ENCODE measurements at places on chromosomes 13 and 19.

GRCh38 chr13:108220041-108220440 lies 1.8 kb downstream of the ABHD13 start:
- no peak for DNase-seq

- no peak for DNase-seq
Observed at GRCh38 chr13:112103961-112104880, 37.3 kb downstream of the SOX1 start.

GRCh38 chr13:93425411-93425810 lies 198.8 kb downstream of the GPC6 start:
- no peak for DNase-seq

GRCh38 chr19:1366899-1367870 lies 16.5 kb upstream of the NDUFS7 start:
- DNase-seq: no peak

DNA sequence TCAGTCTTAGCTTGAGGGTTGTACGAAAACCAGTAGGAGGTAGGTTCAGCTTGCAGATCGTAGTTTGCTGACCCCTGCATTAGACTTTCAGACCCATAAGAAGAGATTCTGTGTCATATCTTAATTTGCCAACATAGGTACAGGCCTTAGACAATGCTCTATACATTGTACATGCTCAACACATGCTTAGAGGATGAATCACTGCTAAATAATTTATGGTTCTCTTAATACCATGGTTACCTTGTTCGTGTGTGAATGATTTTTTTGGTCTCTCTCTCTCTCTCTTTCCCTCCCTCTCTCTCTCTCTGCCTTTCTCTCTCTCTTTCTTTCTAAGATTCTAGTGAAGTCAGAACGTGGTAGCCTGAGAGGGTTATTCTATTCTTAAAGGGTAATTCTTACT lies 112.2 kb downstream of the FGF14 start:
- no peak for DNase-seq

- no peak for DNase-seq
Observed at GRCh38 chr13:67150608-67151007, 79.5 kb downstream of the PCDH9 start.

Measured in substantia nigra (tissue), 51 donors.